ENCODE measurements at places on chromosomes 3 and 15.

- no peak for DNase-seq
Measured at GRCh38 chr3:134406331-134407238, 32.3 kb upstream of the AMOTL2 start.

- DNase-seq, result no peak
Measured at GRCh38 chr3:15783361-15783969, 14.3 kb downstream of the ANKRD28 start.

- no peak for DNase-seq
Measured at GRCh38 chr3:53597136-53597915, 102.9 kb downstream of the CACNA1D start.

DNA sequence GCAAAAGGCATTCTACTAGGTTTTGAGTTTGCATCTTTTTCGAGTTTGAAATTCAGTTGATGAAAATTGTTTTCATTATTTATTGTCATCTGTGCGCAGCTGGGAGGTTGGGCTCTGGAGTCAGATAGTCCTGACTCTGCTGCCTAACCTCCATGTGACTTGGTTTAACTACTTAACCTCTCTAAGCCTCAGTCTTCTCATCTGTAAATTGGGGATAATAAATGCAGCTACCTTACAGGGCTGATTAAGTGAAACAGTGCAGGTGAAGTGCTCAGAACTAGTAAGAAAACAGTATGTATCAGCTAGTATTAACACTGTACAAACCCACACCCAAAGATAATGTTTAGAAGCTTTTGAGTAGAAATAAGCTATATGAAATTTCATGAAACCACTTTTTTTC is 14.1 kb upstream of the UBE2E1 start:
- DNase-seq, result no peak

GRCh38 chr15:50880651-50881114 is 27.8 kb upstream of the AP4E1 start:
- no peak for DNase-seq

DNA sequence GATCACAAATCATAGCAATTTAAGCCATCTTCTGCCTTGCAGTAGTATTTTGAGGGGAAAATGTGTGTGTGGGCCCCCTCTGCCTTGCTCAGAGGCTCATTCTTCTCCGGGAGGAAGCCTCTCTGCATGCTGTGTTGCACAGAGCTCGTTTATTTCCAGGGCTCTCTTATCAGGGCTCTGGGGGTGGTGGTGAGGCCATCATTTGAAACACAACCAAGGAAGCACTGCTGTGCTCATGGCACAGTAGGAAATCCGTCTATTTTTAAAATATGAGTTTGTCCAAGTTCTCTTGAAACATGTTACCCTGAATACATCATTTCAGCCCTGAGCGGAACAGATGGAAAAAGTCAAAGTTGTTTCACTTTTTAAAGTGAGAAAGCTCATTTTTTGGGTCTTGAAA is 369.0 kb upstream of the CFAP20DC start:
- DNase-seq, result no peak

DNA sequence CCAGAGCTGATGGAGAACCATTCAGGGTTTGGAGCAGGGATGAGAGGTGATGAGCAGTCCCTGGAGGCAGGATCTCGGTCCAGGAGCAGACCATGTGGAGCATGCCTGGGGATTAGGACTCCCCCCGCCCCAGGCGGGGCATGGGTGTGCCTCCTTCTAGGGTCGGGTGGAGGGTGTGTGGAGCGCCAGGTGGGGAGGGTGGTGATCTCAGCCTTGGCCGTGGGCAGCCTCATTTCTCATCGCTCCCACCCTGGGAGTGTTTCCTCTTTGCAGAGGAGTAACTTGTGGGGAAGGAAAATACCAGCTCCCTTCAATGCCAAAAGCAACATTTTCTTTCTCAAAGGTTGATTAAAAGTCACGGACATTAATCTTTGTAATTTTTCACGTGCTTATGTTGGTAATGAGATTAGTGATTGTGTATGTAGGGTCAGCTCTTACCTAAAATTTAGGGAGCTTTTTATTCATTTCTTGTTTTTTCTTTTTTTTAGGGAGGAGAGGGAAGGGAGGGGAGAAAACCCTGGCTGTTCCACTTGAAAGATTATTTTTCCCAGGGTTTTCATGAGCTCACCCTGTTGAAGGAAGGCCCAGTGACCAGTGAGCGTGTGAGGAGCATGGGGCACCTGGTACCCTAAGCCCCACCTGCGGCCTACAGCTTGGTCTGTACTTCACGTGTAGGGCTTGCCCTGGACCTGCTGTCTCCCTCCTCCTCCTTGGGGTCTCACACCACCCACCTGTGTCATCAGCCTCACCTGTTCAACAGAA is 11.0 kb downstream of the FBLN2 start:
- no peak for DNase-seq

GRCh38 chr3:59313365-59313764 is 263.5 kb upstream of the CFAP20DC start:
- DNase-seq, result no peak

GRCh38 chr3:191774485-191774884 is 313.5 kb downstream of the PYDC2 start:
- DNase-seq, result no peak

GRCh38 chr3:193708270-193708669 is 115.3 kb downstream of the OPA1 start:
- no peak for DNase-seq

DNA sequence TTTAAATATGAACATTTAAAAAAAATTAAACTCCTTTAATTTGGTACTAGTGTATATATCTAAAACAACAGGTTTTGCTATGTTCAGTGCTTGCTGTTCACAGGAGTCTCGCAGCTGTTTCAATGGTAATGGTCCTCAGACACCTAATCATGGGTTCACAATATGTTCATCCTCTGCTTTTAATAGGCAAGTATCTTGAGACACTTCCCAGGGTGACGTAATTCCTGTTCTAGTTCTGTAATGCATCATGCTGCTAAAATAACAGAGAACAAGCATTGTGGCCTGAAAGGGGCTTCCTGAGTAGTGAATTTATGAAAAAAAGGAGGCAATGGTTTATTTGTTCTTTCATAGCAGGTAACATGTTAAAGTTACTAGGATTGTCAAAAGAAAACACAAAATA is 625.2 kb upstream of the GBE1 start:
- no peak for DNase-seq

GRCh38 chr3:32249184-32249782 is 10.8 kb downstream of the CMTM8 start:
- DNase-seq, result no peak

GRCh38 chr3:45497963-45498362 is 96.6 kb upstream of the LIMD1 start:
- peak; percentile 8 for DNase-seq

DNA sequence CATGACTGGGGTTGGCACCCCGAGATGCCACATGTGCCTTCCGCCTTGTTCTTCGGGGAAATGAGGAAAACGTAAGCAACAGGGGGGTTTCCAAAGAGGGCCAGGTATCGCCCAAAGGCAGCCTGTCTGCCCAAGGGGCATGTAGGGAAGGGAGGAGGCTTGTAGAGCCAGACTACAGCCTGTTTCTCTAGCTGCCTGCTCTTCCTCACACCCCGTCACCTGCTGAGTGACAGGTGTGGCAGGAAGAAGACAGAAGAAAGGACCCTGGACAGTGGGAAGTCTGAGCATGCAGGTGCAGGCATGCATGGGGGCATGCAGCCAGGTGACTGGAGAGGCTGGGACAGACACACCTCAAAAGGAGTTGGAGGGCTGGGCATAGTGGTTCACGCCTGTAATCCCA is 9.8 kb downstream of the PLA2G4E start:
- DNase-seq, result no peak

DNA sequence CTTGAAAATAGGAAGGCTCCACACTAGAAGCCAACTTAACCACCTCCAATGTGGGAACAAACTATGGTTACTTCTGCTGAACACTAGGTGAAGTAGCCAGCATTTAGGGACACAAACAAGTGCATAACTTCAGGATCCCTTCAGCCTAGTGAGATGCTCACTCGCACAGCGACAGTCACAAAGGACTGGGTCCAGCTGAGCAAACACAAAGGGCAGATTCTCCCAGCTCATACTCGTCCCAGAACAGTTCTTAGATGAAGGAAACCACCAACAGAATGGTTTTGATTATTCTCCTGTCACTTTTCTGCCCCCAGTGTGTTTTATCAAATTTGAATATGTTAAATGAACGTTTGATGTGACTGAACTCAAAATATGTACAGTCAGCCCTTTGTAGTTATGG is 201.6 kb downstream of the KCNAB1 start:
- no peak for DNase-seq

DNA sequence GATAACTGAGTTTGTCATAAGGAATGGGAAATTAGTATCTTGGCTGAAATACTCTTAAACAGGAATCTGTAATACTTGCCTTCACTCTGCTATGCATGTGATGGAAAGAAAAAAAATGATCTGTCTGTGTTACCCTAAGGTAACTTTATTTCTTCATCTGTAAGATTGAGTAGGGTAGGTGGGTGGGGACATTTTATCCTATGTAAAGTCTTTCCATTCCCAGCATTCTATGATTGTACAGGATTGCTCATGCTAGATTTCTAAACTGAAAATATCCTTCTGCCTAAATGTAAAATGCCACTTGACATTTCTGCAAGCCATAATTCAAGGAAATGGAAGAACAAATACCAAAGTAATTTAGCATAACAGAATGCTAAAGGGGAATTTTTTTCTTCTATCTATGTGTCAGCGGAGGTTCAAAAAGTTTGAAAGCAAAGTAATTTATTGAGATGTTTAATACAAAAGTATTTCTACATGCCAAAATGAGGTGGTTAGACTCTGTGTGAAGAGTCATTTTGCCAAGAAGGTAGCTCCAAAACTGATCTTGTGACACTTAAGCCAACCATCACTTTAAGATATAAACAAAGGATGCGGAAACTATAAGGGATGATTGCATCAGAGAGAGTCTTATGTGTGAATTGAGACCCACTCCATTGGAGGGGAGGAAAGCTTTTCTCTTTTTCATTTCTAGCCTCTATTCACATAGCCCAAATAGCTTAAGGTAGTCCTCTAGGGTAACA is 46.6 kb upstream of the SERPINI2 start:
- DNase-seq, result no peak

DNA sequence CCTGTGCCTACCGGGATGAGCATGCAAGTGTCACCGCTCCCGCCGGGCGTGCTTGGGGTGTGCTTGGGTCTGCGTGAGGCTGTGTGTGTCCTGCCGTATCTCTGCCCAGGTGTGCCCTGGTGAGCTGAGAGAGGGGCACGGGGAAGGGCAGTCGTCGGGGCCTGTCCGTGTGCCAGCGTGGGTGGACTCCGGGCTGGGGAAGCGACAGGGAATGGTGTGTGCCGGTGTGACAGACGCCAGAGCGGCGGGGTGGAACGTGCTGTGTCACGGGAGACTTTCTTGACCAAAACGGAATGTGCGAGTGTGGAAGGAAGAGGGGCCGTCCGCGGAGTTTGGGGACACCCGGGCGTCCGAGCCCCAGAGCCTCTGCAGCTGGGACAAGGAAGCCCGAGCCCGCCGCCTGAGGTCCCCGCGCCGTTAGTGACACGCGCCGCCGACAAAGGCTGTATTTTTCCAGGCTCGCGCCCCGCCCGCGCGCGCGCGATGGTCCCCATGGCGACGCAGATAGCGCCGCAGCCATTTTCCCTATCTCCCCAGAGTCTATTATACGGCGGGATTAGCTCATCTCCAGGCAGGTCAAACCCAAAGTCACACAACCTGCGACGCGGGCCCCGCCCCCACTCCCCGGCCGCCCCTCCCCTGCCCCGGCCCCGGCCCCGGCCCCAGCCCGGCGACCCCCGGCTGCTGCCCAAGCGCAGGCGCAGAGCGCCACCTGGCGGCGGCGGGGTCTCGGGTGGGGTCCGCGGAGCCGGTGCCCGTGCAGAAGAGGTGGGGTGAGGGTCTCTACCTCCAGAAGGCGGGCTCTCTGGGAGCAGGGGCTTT is 4.5 kb upstream of the GATA2 start:
- peak; percentile 54 for DNase-seq

DNA sequence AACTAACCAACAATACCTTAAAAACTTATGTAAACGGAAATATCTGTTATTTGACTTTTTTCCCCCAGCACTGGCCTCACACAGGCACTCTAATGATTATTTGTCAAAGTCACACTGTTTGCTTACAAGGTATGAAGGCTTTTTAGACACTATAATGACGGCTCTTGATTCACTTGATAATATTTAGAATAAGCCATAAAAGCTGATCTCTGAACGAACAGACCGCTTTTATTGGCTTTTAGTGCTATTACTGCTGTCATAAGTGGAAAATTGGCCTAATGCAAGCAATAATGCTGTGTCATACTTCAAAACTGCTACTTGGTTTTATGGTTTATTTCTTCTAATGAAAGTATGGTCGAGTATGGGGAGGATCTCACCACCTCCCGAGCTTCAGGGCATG is 35.1 kb downstream of the MDFIC2 start:
- DNase-seq, result no peak

- no peak for DNase-seq
Measured at GRCh38 chr3:140705954-140706353, 28.1 kb downstream of the TRIM42 start.

GRCh38 chr15:101329867-101330380 is 34.9 kb upstream of the SNRPA1 start:
- no peak for DNase-seq

DNA sequence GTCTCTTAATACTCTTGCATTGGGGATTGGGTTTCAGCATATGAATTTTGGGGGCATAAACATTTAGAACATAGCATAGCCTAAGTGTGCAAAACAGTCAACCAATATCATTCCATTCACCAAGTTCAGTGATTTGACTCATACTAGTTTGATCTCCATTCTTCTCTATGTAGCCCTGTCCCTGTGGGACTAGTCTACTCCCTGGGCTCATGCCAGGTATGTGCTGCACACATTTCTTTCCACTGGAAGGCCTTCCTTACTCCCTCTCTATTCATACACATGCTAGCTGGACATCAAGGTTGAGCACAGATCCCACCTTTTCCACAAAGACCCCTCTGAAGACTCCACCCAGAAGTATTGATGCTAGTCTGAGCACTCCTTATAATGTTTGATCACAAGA is 5.1 kb downstream of the ZDHHC23 start:
- no peak for DNase-seq

DNA sequence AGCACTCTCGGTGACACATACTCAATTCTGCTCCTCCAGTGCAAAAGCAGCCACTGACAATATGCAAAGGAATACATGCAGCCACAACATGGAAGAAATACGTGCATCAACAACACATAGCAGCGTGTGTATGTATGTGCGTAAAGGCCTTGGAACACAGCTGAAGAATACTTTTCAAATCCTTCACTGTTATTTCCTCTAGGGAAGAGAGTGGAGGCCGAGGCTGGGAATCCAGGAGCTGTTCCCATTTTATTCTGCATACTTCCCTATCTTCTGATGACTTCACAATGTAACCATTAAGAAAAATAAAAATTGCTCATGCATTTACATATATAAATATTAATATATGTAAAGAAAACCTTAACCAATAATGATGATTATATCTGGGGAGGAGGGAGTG is 36.6 kb upstream of the MGLL start:
- DNase-seq, result no peak

Data from stimulated activated CD8-positive, alpha-beta memory T cell treated with anti-CD3 and anti-CD28 coated beads, Interleukin-12 subunit alpha, Interleukin-12 subunit beta, amount 100 ng/mL, for 1 hour (primary cell).